Type B pancreatic cell (in vitro differentiated cells): ENCODE measurements at places on chromosomes 1 and 21.

DNA sequence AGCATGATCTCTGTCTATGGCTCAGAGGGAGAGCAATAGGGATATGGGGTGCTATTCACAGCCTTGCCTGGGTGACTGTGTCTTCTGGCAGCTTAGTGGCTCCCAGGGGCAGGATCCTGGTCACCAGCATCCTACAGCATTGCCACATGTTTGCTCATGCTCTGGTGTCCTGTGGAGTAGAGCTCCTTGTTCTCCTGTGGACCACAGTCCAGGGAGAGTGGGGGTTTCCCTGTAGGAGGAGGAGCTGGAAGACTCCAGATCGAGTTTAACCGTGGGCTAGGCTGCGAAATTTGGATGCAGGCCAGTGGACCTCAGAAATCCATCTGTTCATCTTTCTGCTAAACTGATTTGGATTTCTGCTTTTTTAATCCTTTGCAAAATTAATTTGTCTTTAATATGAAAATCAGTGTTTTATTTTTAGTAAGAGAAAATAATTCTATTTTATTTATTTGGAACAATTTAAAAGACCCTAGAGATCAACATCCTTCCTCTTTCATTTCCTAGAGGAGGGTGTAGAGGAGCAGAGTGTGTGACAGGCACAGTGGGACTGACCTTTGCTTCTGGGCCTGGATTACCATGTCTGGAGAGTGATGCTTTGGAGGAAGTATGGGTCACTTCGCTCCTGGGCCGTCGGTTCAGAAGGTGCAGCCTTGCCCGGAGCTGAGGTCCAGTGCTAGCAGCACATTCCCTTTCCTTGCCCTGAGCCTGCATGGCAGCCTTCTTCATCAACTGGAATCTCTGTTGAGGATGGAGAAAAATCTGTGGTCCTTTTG is 17.4 kb downstream of the ADARB1 start:
- no peak overlapping the region for H3K4me3 ChIP-seq
- peaks cover 13% of the 10 kb centered on the region for H3K4me1 ChIP-seq
- no peaks in the 10 kb centered on the region for H3K27me3 ChIP-seq
- peaks cover 1% of the 10 kb centered on the region for H3K36me3 ChIP-seq
- no peak overlapping the region for H3K27ac ChIP-seq
- DNase-seq, result no peak

DNA sequence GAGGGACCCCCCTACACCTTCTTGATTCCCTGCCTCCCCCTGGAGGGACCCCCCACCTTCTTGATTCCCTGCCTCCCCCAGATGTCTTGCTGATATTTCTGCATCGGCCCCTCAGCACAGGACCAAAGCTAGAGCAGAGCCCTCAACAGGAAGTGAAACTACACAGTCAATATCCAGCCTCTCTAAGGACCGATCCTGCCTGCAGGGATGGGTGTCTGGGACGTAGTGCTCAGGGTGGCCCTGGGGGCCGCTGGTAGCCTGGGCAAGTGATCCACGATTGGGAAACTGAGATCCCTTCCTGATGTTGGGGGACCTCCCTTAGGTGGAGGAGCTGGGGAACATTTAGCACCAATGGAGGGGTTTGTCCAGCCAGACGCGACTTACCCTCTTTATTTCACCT is 3.9 kb upstream of the LEFTY2 start:
- no peak overlapping the region for H3K27ac ChIP-seq
- H3K4me1 ChIP-seq, result peaks cover 9% of the 10 kb centered on the region
- DNase-seq, result no peak
- H3K4me3 ChIP-seq, result no peak overlapping the region
- H3K36me3 ChIP-seq, result no peaks in the 10 kb centered on the region

DNA sequence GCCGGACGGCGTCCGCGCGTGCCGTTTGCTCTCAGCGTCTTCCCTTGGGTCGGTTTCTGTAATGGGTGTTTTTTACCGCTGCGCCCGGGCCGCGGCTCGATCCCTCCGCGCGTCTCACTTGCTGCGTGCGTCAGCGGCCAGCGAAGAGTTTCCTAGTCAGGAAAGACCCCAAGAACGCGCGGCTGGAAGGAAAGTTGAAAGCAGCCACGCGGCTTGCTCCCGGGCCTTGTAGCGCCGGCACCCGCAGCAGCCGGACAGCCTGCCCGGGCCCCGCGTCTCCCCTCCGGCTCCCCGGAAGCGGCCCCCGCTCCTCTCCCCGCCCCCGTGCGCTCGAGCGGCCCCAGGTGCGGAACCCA is 159.8 kb downstream of the RUNX1 start:
- H3K36me3 ChIP-seq, result no peaks in the 10 kb centered on the region
- peak; percentile 78 for DNase-seq
- H3K27me3 ChIP-seq, result peaks cover 72% of the 10 kb centered on the region
- peaks cover 17% of the 10 kb centered on the region for H3K4me1 ChIP-seq
- peak overlapping the region; percentile 94 for H3K4me3 ChIP-seq
- H3K27ac ChIP-seq, result peak overlapping the region; percentile 93

DNA sequence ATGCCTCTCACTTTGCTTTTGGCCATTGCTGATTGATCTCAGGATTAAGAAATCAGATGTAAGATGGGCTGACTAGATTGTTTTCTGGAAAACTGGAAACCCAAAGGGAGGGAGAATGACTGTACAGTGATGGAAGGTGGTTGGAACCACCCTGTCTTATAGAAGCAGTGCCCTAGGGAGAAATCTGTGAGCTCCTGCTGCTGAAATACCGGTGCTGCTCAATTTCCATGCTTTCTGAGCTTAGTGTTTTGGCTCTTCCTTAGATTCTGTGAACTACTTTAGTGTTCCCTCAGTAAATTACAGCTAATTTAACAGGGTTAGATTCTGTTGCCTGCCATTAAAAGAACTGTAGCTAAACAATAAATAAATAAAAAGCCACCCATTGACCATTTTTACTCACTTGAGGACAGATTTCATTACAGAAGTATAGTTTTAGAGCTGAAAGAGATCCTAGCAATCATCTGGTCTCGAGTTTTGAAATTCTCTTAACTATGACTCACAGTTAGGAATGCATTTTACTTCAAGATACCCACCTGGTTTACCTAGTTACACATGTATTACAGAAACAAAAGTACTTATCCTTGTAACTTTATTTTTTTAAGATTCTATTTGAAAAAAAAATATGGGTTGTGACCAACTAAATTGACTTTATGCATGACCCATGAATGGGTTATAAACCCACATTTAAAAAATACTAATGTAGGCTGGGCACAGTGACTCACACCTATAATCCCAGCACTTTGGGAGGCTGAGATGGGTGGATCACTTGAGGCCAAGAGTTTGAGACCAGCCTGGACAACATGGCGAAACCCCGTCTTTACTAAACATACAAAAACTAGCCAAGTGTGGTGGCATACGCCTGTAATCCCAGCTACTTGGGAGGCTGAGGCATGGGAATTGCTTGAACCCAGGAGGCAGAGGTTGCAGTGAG is 33.2 kb downstream of the CAMSAP2 start:
- no peak for DNase-seq
- H3K4me3 ChIP-seq, result no peak overlapping the region
- peaks cover 40% of the 10 kb centered on the region for H3K36me3 ChIP-seq
- peaks cover 17% of the 10 kb centered on the region for H3K4me1 ChIP-seq
- H3K27ac ChIP-seq, result peak overlapping the region; percentile 89
- H3K27me3 ChIP-seq, result no peaks in the 10 kb centered on the region

- no peaks in the 10 kb centered on the region for H3K36me3 ChIP-seq
- H3K4me1 ChIP-seq, result peaks cover 49% of the 10 kb centered on the region
- DNase-seq, result no peak
- H3K27me3 ChIP-seq, result peaks cover 38% of the 10 kb centered on the region
- no peak overlapping the region for H3K27ac ChIP-seq
- no peak overlapping the region for H3K4me3 ChIP-seq
These were observed 148.2 kb downstream of the PRDM16 start for GRCh38 chr1:3217181-3217641.

DNA sequence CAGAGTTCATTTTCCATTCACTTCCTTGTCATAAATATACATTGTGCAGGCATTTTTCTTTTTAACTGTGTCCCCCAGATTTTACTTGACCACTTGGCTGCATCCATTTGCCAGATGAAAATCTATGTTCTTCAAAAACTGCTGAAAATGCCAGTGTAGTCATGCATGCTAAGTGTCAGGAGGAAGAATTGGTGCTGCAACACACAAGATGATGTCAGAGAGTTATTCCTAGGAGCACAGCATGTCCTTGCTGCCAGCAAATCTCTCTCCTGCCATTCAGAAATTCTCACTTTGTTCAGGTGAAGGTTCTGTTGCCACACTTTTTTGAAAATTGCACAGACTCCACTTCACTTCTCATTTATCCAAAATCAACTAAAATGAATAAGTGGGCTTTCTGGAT is 106.4 kb upstream of the MAGI3 start:
- peaks cover 19% of the 10 kb centered on the region for H3K4me1 ChIP-seq
- H3K27me3 ChIP-seq, result no peaks in the 10 kb centered on the region
- no peak overlapping the region for H3K27ac ChIP-seq
- H3K4me3 ChIP-seq, result no peak overlapping the region
- no peaks in the 10 kb centered on the region for H3K36me3 ChIP-seq

DNA sequence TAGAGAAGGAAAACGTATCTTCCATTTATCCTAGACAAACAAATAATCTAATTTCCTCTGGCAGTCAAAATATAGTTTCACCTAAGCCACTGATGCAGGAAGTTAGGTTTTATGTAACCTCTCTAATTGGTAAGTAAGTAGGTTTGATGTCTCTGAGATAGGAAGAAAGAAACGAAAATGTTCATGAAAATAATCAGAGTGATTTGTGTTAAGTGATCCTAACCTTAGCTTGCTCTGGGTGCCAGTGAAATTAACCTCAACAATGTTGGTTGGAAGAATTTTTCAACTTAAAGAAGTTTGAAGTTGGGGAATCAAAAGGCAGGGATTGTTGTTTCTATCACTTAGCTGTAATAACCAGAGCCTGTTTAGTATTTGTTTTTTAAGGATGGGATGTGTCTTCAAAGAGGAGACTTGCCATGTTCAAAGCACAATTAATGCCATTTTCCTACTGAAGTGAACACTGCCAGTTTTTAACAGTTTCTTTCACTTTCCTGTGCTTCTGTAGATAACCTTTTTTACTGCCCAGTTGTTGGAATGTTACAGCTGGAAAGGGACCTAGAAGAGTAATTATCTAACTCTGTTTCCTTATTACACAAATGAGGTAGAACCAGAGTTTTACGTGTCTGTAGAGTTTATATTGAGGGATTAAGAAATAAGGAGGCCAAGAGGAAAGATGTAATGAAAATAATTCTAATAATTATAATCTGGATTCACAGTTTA is 18.4 kb downstream of the HIPK1 start:
- no peak for DNase-seq
- H3K36me3 ChIP-seq, result peaks cover 19% of the 10 kb centered on the region
- peaks cover 27% of the 10 kb centered on the region for H3K4me1 ChIP-seq
- peak overlapping the region; percentile 1 for H3K27ac ChIP-seq

- DNase-seq, result no peak
- peaks cover 15% of the 10 kb centered on the region for H3K27me3 ChIP-seq
- no peaks in the 10 kb centered on the region for H3K36me3 ChIP-seq
- no peak overlapping the region for H3K4me3 ChIP-seq
- peaks cover 6% of the 10 kb centered on the region for H3K4me1 ChIP-seq
These were observed 22.7 kb upstream of the SHE start for GRCh38 chr1:154524881-154525280.
